ENCODE measurements at places on chromosomes 4 and X. TPM values are rescaled to one million over a fixed set of nuclear protein-coding genes. Genes with fewer than 3 reads are reported as not detected.

Gene GATA1
- polyA plus RNA-seq, result not detected

Gene MAGEC1
- polyA plus RNA-seq, result not detected

Gene DOK7
- 4.3 TPM for polyA plus RNA-seq

Gene LANCL3
- polyA plus RNA-seq, result 1.8 TPM

Gene TIGD4
- polyA plus RNA-seq, result not detected

Gene SLC4A4
- 2.2 TPM for polyA plus RNA-seq

Gene SLC25A14
- 7.4 TPM for polyA plus RNA-seq

Gene CNGA1
- 4.4 TPM for polyA plus RNA-seq

Gene ASMTL
- 14.9 TPM for polyA plus RNA-seq

Gene EMCN
- 3.1 TPM for polyA plus RNA-seq

Gene AVPR2
- polyA plus RNA-seq, result 1.4 TPM

Gene DYNLT3
- 20.6 TPM for polyA plus RNA-seq

Gene MSX1
- 1.8 TPM for polyA plus RNA-seq

Gene REPS2
- 7.0 TPM for polyA plus RNA-seq

Gene PRKG2
- 0.23 TPM for polyA plus RNA-seq

Gene RNF175
- not detected for polyA plus RNA-seq

Gene NEIL3
- 1.1 TPM for polyA plus RNA-seq

Gene CLIC2
- 3.7 TPM for polyA plus RNA-seq

Gene CDS1
- polyA plus RNA-seq, result 5.7 TPM

Gene DIAPH2
- 8.1 TPM for polyA plus RNA-seq

Gene PCDH11X
- polyA plus RNA-seq, result not detected

Gene CPXCR1
- not detected for polyA plus RNA-seq

Gene CHIC1
- polyA plus RNA-seq, result 1.7 TPM
